ENCODE measurements at places on chromosomes 16 and 17.

DNA sequence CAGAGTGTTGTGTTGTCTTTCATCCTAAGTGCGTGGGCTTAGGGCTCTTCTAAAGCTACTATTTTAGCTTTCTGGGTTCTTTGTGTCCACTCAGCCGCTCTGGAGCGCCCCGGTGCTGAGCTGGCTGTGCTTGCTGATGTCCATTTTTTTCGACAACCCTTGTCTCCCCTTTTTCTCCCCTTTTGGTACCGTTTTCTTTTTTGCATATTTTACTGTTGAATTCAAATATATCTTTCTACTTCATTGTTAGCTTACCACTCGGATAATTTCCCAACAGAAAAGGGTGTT, 1.2 kb downstream of the SRRM2 start:
- DNase-seq, result peak; percentile 56

DNA sequence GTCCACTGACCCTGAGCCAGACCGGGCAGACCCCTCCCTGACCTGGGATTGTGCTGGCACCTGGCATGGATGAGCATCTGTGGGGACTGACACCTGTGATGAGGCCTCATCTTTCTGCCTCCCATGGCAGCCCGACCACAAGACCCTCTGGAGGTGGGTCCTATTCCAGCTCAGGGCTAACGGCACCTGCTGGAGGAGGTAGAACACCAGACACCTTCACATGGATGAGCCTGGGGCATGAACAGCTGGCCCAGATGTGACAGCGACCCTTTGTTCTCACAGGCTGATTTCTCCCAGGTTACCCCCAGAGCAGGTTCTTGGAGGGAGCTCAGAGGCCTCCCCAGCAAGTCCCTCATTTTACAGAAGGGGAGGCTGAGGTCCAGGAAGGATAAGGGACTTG, 46.4 kb upstream of the PIK3R6 start:
- no peak for DNase-seq

- DNase-seq, result no peak
Observed at GRCh38 chr16:24514096-24514495, 25.3 kb upstream of the RBBP6 start.

GRCh38 chr17:16882243-16882925, 89.5 kb downstream of the TNFRSF13B start:
- DNase-seq, result no peak

DNA sequence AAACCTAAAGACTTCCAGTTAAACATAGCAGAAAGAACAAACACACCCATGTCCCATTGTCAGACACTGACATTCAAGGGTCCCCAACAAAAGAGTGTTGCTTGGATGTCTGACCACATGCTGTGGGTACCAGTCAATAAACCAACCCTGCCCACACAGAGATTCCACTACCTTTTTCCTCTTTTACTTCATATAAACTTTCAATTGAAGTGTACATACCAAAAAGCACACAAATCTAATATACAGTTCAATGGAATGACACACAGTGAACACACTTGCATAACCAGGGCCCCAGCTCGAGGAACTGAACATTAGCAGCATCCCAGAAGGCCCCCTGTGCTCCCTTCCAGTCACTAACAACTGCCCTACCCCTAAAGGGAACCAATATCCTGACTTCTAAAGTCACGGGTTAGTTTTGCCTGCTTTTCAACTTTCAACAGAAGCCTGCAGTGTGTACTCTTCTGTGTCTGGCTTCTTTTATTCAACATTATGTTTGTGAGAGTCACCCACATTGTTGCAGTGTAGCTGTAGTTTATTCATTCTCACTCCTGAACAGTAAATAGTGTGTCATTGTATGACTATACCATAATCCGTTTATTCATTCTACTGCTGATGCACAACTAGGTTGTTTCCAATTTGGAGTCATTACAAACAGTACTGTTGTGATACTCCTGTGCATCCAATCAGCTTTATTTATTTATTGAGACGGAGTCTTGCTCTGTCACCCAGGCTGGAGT, 18.0 kb downstream of the CFDP1 start:
- no peak for DNase-seq

DNA sequence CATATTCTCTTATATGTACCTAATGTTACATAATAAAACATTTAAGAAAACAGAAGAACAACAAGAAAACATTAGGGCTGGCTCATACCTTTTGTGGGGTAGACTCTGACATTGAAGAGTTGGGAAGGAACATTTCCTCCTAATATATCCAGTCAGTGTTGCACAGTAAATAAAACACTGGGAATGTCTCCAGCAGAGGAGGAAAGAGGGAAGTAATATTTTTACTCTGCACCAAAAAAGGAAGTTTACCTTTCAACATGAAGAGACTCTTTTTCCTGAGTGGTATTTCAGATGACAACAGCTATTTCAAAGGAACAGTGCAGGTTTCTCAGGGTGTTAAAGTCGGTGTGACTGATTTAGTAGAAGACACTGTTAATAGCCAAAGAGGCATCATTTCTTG, 31.9 kb downstream of the EPN2 start:
- DNase-seq, result no peak

GRCh38 chr16:30377050-30377811, 2.6 kb downstream of the MYL11 start:
- DNase-seq, result no peak

GRCh38 chr17:3039736-3040135, 23.7 kb downstream of the OR1D5 start:
- peak; percentile 49 for DNase-seq

DNA sequence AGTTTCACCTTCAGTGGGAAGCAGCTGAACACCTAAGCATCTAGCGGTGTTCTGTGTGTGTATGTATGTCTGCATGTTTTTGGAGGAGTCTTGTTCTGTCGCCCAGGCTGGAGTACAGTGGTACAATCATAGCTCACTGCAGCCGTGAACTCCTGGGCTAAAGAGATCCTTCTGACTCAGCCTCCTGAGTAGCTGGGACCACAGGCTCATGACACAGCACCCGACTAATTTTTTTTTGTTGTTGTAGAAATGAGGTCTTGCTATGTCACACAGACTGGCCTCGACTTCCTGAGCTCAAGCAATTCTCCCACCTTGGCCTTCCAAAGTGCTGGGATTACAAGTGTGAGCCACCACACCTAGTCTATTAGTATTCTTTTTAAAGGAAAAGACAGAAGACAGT, 30.2 kb upstream of the FAAP100 start:
- no peak for DNase-seq

DNA sequence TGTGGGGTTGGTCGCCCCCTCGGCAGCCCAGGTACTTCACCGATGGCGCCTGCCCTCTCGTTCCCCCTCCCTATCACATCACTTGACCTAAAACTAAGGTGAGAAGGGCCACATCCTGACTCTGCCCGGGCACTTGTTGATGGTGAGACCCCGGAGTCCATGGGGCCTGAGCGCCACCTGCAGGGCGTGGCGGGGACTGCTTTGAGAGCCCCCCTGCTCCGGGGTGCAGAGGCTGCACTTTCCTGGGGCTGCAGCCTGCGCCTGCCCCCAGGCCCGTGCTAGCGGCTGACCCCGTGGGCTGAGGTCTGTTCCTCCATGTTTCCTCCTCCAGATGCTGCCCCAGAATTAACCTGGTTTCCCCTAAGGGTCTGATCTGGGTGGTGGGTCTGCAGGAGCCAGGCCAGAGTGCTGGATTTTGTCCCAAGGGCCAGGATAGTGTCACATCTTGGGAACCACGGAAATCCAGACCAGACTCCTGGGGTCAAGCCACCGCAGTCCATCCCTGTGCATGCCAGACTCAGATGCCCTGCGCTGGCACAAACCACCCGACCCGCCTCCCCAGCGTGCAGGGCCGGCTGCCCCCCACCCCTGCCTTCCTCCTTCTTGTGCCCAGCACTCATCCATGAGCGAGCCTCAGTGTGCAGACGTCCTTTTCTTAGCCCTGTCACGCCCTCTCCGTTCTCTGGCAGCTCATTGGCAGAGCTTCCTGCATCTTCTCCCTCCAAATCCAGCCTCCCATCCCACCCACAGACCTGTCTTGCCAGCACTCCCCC, 2.7 kb downstream of the NDUFAF8 start:
- DNase-seq, result peak; percentile 69

DNA sequence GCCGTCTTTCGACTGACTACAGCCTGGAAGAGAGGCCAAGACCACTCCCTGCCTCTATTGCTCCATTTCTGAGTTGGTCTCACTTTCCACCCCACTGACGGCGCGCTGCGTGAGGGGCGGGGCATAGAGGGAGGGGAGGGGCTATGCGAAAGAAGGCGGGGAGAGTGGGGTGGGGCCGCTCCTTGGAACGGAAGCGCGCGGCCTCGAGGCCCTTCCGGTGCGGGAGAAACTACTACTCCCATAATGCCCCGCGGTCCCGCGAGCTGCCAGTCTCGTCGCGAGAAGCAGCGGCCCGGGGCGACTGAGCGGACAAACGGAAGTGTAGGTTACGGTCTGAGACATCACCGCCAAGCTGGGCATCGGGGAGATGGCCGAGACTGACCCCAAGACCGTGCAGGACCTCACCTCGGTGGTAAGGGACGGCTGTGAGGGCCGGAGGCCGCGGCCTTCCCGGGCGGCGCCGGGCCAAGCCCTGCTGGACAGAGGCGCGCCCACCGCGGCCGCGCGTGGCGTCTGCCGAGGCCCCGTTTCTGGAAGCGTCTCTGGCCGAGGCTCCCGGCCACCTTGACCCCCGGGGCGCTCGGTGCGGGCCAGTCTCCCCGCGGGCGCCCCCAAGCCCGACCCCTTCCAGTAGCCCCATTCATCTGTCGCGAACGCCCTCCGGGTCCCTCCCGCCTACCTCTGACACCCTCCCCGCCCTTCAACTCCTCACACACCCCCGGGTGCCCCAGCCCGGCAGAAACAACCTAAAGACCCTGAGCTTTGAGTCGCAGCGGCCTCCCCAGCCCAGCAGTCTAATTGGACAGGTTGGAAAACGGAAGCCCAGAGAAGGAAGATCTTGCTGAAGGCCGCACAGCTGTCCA, at the start of gene HSBP1:
HSBP1 (plus strand) TSS at position 269 of the 863 bp plus-strand sequence; CDS start at position 368, 99 bp downstream.
- peak; percentile 98 for DNase-seq

DNA sequence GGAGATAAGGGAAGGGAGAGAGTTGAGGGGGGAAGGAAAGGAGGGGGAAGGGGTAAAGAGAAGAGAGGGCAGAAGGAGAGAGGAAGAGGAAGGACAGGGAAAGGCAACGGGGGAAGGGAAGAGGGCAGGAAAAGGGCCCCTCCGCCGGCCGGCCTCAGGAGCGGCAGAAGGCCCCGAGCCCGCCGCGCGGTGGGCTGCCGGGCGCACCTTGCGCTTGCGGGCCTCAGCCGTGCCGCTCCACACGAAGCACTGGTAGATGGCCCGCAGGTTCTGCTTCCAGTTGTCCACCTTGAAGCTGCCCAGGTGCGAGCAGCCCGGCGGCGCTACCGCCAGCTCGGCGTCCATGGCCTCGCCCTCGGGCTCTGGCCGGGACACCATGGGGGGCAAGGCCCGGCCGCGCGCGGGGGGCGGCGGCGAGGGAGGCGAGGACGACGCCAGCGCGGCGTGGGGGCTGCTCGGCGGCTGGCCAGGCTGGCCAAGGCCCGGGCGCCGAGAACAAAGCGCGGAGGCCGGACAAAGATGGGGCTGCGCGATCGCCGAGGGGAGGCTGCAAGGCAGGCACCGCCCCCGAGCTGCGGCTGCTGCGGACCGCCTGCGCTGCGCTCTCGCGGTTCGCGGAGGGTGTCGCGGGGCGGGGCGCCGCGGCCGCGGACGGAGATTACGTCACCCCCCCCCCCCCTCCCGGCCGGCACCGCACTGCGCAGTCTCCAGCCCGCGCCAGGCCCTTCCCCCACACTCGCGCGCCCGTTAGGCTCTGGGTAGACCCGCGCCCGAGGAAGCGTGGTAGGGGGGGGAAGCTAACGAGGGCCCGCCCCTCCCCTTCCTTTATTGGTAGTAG, at the start of gene USP22:
USP22 (minus strand) TSS at position 554 of the 838 bp plus-strand sequence; CDS start at position 378, 176 bp downstream.
- peak; percentile 50 for DNase-seq

- no peak for DNase-seq
Observed at GRCh38 chr16:64151990-64152767, 969.7 kb downstream of the CDH11 start.

GRCh38 chr16:10607157-10607556, 26.8 kb upstream of the EMP2 start:
- no peak for DNase-seq

DNA sequence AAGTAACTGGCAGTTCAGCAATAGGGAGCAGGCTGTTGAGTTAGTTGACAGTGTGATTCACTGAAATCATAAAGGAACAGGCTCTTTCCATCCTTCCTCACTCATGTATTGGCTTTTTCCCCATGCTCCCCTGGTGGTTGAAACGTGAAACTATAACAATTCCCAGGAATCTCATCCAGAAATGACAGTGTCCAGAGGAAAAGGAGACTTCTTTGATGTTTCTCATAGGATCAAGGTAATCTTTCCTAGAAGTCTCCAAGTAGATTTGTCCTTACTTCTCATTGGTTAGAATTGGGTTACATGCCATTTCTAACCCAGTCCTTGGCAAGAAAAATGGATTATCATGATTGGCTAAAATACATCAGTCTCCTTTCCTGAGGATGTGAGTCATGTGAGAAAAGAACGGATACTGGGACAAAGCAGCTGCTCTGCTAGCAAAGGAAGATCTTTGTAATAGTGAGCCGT, 14.4 kb downstream of the TTC19 start:
- DNase-seq, result no peak

GRCh38 chr17:49936386-49936785, 32.6 kb upstream of the DLX4 start:
- DNase-seq, result peak; percentile 14

GRCh38 chr17:66373944-66374817, 71.8 kb downstream of the PRKCA start:
- DNase-seq, result peak; percentile 9

GRCh38 chr17:73271072-73271471, 9.4 kb upstream of the CPSF4L start:
- peak; percentile 19 for DNase-seq

DNA sequence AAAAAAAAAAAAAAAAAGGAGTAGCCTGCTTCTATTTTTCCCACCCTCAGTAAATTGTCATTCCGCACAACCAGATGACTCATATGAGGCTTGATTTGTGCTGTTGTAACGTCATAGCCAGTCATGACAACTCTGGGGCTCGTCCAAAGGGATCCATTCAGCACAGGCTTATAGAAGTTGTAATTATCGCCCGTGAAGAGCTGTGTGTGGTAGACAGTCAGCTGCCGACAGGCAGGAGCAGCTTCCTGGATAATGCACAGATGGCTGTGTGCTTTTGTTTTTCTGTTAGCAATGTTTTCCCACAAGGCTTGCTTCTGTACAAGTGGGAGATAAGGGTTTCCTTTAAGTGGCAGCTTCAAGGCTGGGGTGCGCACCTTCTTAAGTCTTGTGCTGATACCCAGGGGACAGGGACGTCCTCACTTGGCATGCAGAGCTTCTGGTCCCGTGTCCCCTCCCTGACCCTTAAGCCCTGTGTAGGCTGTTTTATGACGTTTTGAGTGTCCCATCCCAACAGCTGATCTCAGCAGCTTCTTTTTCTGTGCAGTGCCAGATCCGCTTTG, 26.0 kb downstream of the SNX29 start:
- no peak for DNase-seq

DNA sequence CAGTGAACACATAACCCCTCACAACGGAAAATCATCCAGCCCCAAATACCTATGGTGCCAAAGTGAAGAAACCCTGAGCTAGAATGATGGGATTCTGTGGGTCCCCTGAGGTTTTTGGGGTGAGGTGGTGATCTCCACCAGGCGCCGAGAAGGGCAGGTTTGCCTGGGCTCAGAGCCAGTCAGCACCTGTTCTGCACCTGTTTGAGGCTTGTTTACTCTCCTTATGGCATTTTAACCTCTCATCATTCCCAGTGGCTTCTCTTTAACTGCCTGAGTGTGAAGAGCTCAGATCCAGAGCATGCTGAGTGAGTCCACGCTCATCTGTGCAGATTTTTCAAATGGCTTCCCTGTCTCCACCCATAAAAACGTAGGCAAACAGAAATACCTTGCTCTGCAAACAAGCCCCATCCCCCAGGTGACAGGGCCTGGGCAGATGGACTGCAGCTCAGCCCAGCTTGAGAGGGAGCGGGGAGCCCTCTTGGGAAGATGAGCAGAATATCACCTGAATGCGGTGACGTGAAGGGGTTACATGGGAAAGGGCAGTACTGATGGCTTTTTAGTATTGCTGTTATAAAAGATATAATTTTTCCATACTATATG, 40.1 kb upstream of the CLEC19A start:
- DNase-seq, result no peak
